CD14-positive monocyte (primary cell): ENCODE measurements at places on chromosomes 6 and 20. TPM values are rescaled to one million over a fixed set of nuclear protein-coding genes. Genes with fewer than 3 reads are reported as not detected.

DNA sequence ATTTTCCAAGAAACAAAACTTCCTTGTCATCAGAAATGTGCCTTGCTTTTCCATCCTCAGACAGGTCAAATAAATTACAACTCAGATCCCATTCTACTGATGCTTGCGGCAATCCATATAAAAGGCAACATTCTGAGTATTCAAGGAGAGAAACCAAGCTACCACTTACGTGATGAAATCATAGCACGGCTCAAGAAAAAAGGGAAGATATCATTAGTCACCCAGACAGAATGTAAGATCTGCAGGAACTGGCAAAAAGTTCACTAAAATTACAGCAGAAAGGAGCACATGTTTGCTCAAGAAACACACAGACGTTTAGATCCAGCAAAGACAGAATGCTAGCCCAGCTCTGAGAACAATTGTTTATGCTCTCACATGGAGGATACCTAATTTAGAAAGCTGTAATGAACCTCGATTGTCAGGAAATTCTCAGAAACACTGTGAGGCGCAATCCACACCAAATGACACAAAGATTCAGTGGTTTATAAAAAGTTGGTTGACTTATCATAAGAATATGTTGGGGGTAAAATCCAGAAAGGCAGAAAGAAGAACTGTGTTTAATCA, 304.2 kb downstream of the ADGRG6 start:
- no peak overlapping the region for H3K4me3 ChIP-seq
- H3K27ac ChIP-seq: no peak overlapping the region
- H3K27me3 ChIP-seq: no peaks in the 10 kb centered on the region

GRCh38 chr6:10624836-10625235, 69.6 kb downstream of the C6orf52 start:
- peak overlapping the region; percentile 71 for H3K27ac ChIP-seq
- H3K27me3 ChIP-seq: no peaks in the 10 kb centered on the region
- peak; percentile 25 for DNase-seq
- H3K4me1 ChIP-seq: peaks cover 15% of the 10 kb centered on the region

DNA sequence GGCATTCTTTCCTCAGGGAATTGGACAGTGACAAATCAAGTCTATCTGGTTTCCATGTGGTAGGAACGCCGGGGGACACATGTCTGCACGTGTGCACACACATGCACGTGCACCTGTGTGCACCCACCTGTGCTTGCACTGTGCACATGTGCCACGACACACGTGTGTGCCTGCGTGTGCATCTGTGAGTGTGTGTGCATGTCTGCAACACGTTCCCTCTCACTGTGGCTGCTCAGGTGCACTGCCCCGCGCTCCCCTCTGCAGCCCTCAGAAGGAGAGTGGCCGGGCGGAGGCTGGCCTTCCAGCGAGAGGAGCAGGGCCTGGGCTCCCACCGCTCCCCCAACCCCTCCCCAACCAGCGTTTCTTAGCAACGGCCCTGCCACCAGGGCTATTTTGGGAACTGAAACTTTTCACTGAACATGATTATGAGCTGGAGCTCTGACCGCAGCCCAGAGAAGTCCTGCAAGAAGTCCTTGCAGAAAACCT, 147.8 kb downstream of the PHACTR3 start:
- H3K27ac ChIP-seq: no peak overlapping the region
- peaks cover 33% of the 10 kb centered on the region for H3K4me1 ChIP-seq
- no peaks in the 10 kb centered on the region for H3K36me3 ChIP-seq

GRCh38 chr20:235891-236290, 8.8 kb downstream of the DEFB129 start:
- peaks cover 20% of the 10 kb centered on the region for H3K4me1 ChIP-seq
- H3K36me3 ChIP-seq: no peaks in the 10 kb centered on the region
- no peak for DNase-seq

GRCh38 chr6:142296975-142297604, 4.7 kb upstream of the ADGRG6 start:
- no peak for DNase-seq
- H3K4me3 ChIP-seq: no peak overlapping the region
- peaks cover 35% of the 10 kb centered on the region for H3K4me1 ChIP-seq
- peaks cover 15% of the 10 kb centered on the region for H3K27me3 ChIP-seq
- H3K27ac ChIP-seq: no peak overlapping the region
- H3K36me3 ChIP-seq: no peaks in the 10 kb centered on the region

DNA sequence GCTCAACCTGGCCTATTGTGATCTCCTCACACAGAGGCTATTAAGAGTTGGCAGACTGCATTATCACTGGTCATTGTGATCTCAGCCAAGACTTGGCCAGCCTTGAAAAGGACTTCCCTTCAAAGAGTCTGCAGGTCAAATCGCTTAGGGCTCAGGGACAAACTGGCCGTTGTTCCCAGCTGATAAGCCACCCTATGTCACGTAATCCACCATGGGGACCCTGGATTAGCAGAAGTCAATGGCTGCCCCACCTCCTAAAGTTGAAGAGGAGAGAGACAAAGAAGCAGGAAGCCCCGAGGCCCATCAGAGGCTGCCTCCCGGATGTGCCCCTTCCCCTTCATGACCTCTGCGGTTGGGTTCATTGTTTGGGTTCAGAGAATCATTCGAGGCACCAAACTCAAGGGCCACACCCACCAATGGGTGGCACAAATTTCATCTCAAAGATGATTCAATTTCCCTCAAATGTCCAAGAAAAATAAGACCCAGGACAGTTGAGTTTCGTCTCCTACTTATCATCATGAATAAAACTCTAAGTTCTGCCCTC, 56.6 kb downstream of the BPIFB1 start:
- no peaks in the 10 kb centered on the region for H3K27me3 ChIP-seq
- no peaks in the 10 kb centered on the region for H3K4me1 ChIP-seq
- DNase-seq: no peak
- no peak overlapping the region for H3K27ac ChIP-seq
- H3K36me3 ChIP-seq: no peaks in the 10 kb centered on the region

- peak overlapping the region; percentile 34 for H3K4me3 ChIP-seq
- H3K4me1 ChIP-seq: peaks cover 31% of the 10 kb centered on the region
- H3K27ac ChIP-seq: peak overlapping the region; percentile 93
- H3K36me3 ChIP-seq: no peaks in the 10 kb centered on the region
- DNase-seq: peak; percentile 73
- H3K27me3 ChIP-seq: no peaks in the 10 kb centered on the region
These were observed 25.3 kb upstream of the SLCO4A1 start for GRCh38 chr20:62616728-62617621.

- DNase-seq: no peak
- H3K36me3 ChIP-seq: no peaks in the 10 kb centered on the region
- H3K27me3 ChIP-seq: no peaks in the 10 kb centered on the region
- no peak overlapping the region for H3K4me3 ChIP-seq
- no peak overlapping the region for H3K27ac ChIP-seq
These were observed 7.4 kb upstream of the TJAP1 start for GRCh38 chr6:43469947-43470346.

HLA-DPA1 gene
- polyA plus RNA-seq: 796 TPM

PTGIS gene
- not detected for polyA plus RNA-seq

CST4 gene
- not detected in 2 replicates for polyA plus RNA-seq

BPIFB1 gene
- not detected for polyA plus RNA-seq
